ENCODE measurements at places on chromosomes 3 and 15.

DNA sequence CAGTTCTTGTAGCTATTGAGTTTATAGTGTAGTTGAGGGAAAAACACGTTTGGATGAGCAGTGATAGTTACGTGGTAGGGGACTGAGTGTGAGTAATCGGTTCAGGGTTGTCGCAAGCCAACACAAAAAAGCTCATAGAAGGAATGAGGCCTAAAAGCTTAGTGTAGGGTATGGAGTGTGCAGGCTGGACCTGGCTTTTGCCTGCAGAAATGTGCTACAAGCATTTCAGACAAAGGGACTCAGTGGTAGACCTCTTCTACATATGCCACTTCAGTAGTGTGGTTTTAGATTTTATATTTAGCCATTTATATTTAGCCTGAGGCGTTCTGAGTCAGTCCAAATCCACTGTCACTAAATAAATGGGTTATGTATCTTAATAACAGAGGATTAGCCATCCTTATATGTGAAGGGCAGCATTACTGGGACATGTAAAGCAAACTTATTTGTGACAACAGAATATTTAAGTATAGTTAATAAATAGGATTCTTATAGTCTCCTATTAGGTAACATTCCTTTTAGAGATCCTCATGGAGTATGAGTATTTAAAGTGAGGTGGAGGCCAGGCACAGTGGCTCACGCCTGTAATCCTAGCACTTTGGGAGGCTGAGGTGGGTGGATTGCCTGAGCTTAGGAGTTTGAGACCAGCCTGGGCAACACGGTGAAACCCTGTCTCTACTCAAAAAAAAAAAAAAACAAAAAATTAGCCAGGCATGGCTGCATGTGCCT is 21.8 kb downstream of the ATP2C1 start:
- no peak for DNase-seq

DNA sequence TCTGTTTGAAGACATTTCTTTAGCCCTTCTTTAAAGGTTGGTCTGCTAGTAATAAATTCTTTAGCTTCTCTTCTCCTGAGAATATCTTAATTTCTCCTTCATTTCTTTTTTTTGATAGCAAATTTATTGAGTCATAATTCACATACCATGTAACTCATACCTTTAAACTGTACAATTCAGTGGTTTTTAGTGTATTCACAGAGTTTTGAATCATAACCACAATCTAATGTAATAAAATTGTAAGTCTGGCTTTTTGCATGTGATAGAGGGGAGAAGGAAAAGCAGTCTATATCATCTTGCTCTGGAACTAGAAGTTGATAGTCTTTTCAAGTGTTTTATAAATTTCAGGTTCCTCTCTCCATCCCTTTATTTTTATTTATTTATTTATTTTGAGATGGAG is 81.3 kb downstream of the APBA2 start:
- no peak for DNase-seq

DNA sequence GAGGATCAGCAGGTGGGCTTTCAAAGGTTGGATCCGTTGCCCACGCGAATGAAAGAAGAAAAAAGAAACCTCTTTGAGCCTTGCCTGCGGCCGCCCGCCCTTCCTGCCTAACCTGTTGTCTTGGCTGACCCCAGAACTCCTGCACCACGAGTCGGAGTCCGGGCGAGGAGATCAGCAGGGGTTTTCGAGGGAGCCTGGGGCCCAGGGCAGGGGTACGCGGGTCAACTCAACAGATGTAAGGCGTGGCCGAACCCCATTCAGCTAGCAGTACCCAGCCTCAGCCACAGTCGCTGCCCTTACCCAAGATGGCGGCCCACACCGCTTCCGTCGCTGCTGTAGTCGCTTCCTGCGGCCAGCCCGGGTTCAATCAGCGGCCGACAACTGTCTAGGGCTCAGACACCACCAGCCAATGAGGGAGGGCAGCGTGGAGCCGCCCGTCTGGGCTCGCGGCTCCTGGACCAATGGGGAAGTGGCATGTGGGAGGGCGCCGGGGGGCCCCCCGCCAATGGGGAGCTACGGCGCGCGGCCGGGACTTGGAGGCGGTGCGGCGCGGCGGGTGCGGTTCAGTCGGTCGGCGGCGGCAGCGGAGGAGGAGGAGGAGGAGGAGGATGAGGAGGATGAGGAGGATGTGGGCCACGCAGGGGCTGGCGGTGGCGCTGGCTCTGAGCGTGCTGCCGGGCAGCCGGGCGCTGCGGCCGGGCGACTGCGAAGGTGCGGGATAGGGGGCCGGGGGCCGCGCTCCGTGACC is at the start of gene MANF:
MANF (plus strand) TSS at position 566 of the 748 bp plus-strand sequence; CDS start at position 618, 52 bp downstream.
- DNase-seq: peak; percentile 95

- no peak for DNase-seq
These were observed 686 bp downstream of the MYRIP start for GRCh38 chr3:39809995-39810595.

Data from stimulated activated CD4-positive, alpha-beta T cell treated with anti-CD3 and anti-CD28 coated beads, Interleukin-15, amount 100 ng/mL, for 48 hours (primary cell).